NCI-H1436 (cell line): ENCODE measurements at places on chromosomes 1 and 21.

DNA sequence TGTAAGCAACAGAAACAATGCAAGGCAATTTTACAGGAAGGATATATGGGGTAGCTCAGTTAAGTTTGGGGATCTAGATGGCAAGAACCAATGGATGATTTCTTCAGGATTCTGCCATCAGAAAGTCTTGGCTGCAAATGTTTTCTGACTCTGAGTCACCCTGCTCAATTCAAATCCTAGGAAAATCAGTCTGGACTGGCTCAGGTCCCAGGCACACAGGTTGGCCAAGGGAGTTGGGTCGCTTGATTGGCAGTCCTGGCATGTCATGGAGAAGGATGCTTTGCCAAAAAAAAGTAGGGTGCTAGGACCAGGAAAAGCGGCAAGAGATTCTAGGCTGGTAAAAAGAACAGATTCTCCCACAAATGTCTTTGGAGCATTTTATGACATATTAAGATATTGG, 28.9 kb upstream of the S1PR1 start:
- DNase-seq: no peak

- no peak for DNase-seq
These were observed 131.2 kb upstream of the SPATA6 start for GRCh38 chr1:48603222-48603621.

DNA sequence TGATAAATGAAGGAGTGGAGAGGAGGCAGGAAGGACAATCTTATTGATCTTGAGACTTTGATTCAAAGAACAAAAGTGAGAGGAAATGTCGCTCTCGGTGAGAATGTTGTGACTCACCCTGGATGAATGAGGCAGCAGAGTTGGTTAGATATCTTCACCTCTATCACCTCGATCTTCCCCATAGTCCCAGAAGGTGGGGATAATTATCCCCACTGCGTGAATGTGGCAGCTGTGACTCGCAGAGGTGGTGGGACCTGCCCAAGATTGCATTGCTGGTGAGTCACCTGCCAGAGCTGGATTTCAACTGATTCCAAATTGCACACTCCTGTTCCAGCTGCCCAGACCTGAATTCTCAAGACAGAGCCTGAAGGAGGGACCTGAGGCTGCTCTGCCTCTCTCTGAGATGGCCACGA, 105.0 kb downstream of the MATN1 start:
- DNase-seq: no peak

- DNase-seq: no peak
These were observed 22.0 kb downstream of the SHCBP1L start for GRCh38 chr1:182930985-182931384.

DNA sequence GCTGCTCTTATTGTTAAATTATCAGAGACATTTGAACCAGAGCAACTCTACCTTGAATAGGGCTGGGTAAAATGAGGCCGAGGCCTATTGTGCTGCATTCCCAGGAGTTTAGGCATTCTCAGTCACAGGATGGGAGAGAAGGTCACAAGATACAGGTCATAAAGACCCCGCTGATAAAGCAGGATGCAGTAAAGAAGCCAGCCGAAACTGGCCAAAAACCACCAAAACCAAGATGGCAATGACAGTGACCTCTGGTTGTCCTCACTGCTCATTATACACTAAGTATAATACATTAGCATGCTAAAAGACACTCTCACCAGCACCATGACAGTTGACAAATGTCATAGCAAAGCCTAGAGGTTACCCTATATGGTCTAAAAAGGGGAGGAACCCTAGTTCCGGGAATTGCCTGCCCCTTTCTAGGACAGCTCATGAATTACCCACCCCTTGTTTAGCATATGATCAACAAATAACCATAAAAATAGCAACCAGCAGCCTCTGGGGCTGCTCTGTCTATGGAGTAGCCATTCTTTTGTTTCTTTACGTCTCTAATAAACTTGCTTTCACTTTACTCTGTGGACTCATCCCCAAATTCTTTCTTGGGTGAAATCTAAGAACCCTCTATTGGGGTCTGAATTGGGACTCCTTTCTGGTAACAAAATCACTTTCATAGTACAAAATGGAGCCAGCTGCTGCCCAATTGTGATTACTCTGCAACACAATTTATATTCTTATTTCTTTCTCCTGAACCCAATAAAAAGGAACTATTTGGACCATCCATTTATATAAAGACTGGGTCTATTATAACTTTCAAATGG, 179.6 kb downstream of the TGFBR3 start:
- DNase-seq: no peak
